ENCODE measurements at places on chromosomes 4 and X.

DNA sequence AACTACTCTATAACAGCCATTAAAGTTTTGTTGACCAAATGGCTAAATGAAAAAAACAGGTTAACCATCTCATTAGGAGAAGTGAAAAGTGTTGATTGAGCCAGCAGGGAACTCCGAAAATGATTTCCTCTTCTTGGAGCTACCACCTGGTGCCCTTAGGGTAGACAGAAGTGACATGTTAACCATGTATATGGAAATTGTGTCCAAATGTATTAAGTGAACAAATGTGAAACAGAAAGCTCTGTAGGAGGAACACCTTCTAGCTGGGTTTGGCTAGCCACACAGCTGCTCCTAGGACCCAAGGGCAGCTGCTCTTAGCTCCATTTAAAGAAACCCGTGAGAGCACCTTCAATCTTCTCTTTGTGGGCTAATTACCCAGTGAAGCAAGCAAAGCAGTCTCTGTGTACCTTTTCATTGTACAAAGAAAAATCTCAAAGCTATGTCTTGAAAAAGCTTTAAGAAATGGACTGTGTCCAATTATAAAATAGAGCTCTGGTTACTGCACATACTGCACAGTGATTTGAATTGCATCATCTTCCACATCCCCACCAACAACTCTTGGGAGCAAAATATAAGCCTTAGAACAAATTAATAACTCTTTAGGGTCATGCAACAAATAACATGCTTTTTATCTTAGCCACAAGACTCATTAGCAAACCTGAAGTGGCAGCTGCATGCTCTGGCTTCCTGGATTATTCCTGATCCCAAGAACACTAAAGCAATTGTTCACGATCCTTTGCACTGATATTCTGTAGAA lies 59.2 kb upstream of the PARM1 start:
- DNase-seq: no peak

DNA sequence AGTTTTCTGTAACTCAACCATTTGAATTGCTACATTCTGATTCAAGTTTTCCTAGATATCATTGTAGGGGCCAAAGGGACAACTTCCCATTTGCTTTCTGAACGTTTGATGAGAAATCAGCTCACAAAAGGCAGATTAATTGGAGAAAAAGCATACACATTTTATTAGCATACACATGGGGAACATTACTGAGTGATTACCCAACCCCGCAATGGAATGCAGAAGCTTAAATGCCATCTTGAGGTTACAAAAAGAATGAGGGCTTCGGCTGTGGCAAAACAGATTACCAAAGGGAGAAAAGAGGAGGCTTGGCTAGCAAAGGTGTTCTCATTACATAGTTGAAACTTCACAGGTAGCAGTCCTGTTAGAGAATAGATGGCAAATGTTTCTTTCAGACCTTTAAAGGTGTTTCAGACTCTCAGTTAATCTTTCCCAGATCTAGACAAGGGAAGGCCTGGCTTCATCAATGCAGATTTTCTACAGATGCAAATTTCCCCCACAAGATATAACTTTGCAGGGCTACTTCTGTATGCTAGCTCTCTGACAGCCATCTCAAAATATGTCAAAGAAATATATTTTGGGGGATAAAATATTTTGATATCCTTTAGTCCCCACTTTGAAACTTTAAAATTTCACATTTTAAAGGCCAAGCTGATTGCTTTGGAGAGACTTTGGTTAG lies 26.5 kb upstream of the HERC6 start:
- DNase-seq: no peak

DNA sequence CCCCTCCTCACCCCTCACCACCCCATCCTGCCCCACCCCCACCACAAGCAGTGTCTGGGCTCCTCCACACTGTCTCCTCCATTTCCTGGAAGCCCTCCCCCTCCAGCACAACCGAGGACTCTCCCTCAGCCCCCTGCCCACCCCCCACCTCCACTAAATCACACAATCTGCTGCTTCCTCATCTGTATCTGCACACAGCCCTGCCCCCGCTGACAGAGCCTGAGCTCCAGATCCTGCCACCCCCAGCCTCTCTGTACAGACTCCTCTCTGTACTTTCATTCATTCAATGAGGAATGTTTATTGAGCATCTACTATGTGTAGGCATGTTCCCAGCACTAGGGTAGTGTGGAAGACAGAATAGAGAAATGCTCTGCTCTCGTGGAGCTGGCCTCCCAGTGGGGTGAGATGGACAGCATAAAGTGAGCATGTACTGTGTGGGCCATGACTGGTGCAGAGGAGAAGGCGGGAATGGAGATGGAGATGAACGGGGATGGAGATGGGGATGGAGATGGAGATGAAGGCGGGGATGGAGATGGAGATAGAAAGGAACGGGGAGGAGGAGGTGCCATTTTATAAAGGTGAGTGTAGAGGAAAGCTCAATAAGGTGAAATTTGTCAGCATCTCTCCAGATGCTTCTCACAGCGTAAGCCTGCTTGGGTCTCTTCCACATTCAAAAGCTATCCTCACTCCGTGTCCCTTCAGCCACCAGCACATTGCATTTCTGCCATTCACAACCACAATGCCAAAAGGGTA lies 2.5 kb upstream of the PPP2R2C start:
- no peak for DNase-seq

- peak; percentile 10 for DNase-seq
Observed at GRCh38 chr4:38275331-38276100, 315.3 kb downstream of the PTTG2 start.

Data from NCI-H774 (cell line).